Testis (tissue), 5 donors: ENCODE measurements at places on chromosomes 7 and 10. TPM values are rescaled to one million over a fixed set of nuclear protein-coding genes. Genes with fewer than 3 reads are reported as not detected.

DNA sequence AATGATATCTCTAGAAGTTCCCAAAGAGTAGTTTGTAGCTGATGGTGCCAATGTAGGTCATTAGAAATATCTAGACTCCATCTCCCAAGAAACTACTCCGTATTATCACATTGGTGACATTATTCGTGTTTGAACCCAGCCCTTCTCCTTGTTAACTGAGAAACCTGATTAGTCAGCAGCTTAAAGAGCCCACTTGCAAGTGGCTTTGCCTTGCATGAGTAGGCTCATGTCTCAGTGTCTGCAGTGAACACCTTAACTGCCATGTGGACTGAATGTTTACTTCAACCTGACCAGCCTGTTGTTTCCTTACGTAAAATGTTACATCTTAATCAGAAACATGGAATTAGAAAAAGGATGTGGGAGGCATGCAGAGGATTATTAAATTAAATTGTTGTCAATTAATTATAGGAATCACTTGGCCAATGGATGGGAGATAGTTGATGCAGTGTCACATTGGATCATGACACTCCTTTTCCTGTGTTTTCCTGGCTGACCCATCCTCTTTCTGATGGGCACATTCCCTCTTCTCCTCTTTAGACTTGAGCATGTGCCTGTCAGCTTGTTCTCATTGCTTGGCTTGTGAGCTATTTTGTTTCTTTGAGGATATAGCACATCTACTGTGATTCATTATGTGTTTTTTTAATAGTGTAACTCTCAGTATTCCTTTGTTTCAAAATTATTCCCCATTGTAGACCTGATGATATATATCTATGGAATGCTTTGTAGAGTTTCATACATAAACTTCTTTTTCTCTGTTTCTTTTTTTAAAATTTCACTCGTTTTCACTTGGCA is 18.0 kb downstream of the STARD3NL start:
- no peak for DNase-seq

DNA sequence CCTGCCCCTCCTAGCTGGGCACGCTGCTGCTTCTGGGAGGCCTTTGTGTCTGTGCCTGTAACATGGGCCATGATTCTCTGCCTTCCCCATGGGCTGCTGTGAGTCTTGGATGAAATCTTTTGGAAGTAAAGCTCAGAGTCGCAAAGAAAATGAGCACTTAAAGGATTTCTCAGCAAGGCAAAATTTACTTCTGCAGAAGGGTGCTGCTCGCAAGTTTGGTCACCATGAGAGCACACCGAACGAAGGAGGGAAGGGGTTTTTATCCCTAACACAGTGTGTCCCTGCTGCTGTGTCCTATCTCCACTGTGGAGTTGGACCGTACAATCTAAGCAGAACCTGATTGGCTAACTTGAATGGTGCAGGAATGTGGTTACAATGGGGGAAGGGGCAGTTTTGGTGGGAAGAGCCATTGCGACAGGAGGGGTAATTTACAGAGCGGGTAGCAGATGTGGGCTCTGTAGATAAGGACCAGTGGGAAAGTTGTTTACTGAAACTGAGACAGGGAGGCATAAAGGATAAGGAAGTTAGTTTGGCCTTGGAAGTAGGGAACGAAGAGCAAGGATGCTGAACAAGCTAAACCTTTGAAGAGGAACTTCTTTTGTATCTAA is 57.5 kb downstream of the FANK1 start:
- DNase-seq = no peak

ECD gene
- total RNA-seq = 66.4 TPM

RPEL1 gene
- not detected for total RNA-seq

NODAL gene
- 3.0 TPM for total RNA-seq
